ENCODE measurements at places on chromosomes 3 and 15. TPM values are rescaled to one million over a fixed set of nuclear protein-coding genes. Genes with fewer than 3 reads are reported as not detected.

DNA sequence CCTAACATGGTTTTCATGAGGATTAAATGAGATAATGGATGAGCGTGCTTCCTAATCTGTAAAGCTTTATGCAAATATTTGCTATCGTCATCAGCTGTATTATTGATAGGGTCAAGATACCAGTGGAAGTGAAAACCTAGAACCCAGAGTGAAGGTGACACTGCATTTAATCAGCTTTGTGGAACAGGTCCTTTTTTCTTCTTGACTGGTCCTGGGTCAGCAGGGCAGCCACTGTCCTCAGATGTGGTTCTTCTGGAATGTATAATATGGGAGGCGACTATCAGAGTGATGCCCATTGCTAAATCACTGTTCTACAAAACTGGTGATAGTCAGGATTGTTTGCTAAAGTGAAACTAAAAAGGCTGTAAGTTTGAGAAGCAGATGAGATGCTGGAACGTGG, 41.4 kb downstream of the SORD start:
- peak; percentile 2 for DNase-seq
- H3K27ac ChIP-seq = no peak overlapping the region
- H3K36me3 ChIP-seq = no peaks in the 10 kb centered on the region
- H3K4me3 ChIP-seq = no peak overlapping the region

DNA sequence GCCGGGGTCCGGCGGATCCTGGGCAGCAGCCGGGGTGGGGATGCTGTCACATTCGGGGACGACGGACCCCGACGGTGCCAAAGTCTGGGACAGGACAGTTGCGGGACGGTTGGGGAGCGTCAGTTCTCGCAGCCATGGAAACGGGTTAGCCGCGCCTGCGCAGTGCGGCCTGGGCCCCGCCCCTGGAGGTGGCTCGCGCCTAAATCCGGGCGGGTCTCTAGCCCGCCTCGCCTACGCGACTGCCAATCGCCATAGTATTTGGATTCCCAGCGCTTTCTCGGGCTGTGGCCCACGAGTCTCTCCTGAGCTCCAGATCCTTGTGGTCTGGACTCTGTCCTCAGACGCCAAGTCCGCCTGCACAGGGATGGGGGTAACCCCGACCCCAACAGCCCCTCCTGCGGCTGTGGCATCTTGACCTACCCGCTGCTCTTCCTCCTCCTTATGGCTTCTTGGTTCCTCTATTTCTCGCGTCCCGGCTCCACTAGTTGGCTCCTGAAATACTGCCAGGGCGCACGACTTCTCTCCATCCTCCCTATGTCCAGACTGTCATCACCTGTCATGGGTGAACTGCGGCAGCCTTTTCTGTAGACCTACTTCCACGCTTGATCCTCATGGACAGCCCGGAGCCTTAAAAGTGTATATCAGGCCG, at the start of gene ZMYND10:
Gene ZMYND10 (minus strand): TSS at position 147 of the 649 bp plus-strand sequence. CDS start 153 bp downstream, outside the sequence.
- no peak within 1 kb of the TSS for H3K27ac ChIP-seq
- DNase-seq = peak; percentile 81
- peak within 1 kb of the TSS; percentile 76 for H3K4me3 ChIP-seq
- H3K4me1 ChIP-seq = peaks cover 11% of the 10 kb centered on the region
- H3K36me3 ChIP-seq = no peaks in the 10 kb centered on the region

The MAP2K5 gene
- 2.8 TPM for total RNA-seq

The CFAP20DC gene
- 8.2 TPM for total RNA-seq

GRCh38 chr15:27336676-27337075, 365.7 kb downstream of the GABRG3 start:
- H3K4me1 ChIP-seq = no peaks in the 10 kb centered on the region
- H3K36me3 ChIP-seq = no peaks in the 10 kb centered on the region
- H3K27me3 ChIP-seq = no peaks in the 10 kb centered on the region
- H3K4me3 ChIP-seq = no peak overlapping the region
- no peak overlapping the region for H3K27ac ChIP-seq
- DNase-seq = peak; percentile 20

- H3K27ac ChIP-seq = peak overlapping the region; percentile 79
- peak; percentile 73 for DNase-seq
- no peaks in the 10 kb centered on the region for H3K36me3 ChIP-seq
These were observed 50.6 kb upstream of the AKAP13 start for GRCh38 chr15:85329561-85330422.

DNA sequence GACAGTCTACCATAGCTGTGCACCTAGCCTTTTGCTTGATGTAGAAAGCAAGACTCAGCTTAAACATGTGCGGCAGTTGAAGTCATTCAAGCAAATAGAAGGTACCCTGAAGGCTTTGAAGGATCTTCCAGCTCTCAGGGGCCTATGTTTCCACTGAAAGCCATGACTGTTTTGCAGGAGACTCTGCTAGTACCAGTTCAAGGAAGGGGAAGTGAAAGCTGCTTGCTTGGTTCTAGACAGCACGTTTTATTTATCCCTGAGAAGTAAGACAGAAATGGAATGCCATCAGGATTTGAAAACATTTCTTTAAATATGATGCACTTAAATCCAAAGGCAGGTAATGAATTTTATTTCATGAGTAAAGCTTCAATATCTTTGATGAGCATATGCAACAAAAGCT, 311.4 kb downstream of the PDCD6IP start:
- H3K36me3 ChIP-seq = no peaks in the 10 kb centered on the region
- H3K4me3 ChIP-seq = no peak overlapping the region
- no peaks in the 10 kb centered on the region for H3K4me1 ChIP-seq
- DNase-seq = no peak
- H3K27me3 ChIP-seq = no peaks in the 10 kb centered on the region

The TTC21A gene
- 0.25 TPM for total RNA-seq

The GP9 gene
- not detected for total RNA-seq

The DPPA4 gene
- not detected for total RNA-seq

GRCh38 chr15:61612111-61612510, 383.0 kb upstream of the RORA start:
- H3K27ac ChIP-seq = no peak overlapping the region
- no peaks in the 10 kb centered on the region for H3K27me3 ChIP-seq
- H3K4me3 ChIP-seq = no peak overlapping the region
- H3K4me1 ChIP-seq = no peaks in the 10 kb centered on the region

- no peaks in the 10 kb centered on the region for H3K36me3 ChIP-seq
- no peaks in the 10 kb centered on the region for H3K4me1 ChIP-seq
- H3K27ac ChIP-seq = no peak overlapping the region
- no peak for DNase-seq
- no peak overlapping the region for H3K4me3 ChIP-seq
- peaks cover 5% of the 10 kb centered on the region for H3K27me3 ChIP-seq
These were observed 49.9 kb downstream of the IGSF11 start for GRCh38 chr3:118984699-118985098.

Measured in GM23248 (cell line).